Suprapubic skin (tissue), 4 donors: ENCODE measurements at places on chromosomes 3 and 15.

DNA sequence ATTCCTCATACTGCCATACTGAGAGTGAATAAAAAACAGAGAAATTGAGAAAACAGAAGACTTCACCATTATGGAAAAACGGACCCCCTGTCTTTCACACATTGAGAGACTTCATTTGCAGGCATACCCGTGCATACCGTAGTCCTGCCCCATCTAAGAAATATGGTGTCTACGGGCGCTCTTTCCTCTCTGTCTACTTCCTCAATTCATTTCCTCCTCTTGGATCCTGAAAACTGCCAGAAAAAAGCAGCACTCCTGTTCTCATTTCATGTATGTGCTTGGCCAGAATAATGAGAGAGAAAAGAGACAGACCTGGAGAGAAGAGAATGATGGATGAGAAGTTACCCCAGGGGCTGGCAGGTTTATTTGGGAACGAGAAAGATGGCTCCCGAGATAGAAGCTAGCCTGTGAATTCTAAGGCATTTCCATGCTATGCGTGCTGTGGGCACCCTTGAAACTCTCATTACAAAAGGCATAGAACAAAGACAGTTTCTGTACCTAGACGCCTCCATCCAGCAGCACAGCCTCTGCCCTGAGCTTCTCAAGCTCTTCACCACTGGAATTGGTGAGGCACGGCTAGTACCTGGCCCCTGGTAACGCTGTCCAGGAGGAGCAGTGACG lies 62.5 kb upstream of the EPHB3 start:
- H3K27me3 ChIP-seq: peaks cover 7% of the 10 kb centered on the region
- peaks cover 22% of the 10 kb centered on the region for H3K4me1 ChIP-seq
- H3K27ac ChIP-seq: no peak overlapping the region

DNA sequence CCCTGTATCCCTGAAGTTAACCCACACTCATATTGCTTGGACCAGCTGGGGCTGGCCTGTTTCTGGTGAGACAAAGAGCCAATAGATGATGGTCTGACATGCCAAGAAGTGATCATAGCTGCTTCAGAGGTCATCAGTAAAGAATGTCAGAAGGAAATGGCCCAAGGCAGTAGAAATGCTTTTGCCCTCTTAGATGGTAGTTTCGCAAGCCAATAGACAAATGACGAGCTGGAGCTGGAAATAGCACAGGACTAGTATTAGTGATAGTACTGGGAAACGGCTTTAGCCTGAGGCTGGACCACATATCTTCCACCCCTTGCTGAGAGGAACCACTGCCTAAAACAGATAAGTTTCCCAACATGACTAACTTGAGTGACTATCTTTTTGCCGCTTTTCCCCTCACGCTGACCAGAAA lies 176.1 kb upstream of the THBS1 start:
- H3K4me1 ChIP-seq: no peaks in the 10 kb centered on the region
- no peaks in the 10 kb centered on the region for H3K36me3 ChIP-seq
- no peaks in the 10 kb centered on the region for H3K27me3 ChIP-seq
- H3K27ac ChIP-seq: no peak overlapping the region

DNA sequence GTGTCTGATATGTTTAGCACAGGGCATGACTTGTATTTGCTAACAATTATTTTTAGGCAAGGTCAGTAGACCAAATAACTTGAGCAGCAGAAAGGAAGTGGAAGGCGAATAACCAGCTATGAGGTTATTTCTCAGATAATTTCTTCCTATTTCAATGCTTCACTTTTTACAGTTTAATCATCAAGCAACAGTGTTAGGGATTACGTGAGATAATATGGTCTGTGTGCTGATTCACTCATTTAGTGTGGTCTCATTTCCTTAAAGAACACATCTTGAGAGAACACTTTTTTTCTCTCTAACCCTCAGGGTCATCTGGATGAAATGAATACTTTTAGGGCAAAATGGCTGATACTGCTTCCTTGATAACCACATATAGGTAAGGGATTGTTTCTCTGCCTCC lies 126.0 kb upstream of the CCNL1 start:
- no peak overlapping the region for H3K27ac ChIP-seq
- DNase-seq: no peak
- H3K36me3 ChIP-seq: no peaks in the 10 kb centered on the region
- no peaks in the 10 kb centered on the region for H3K27me3 ChIP-seq
- H3K4me1 ChIP-seq: peaks cover 12% of the 10 kb centered on the region
- H3K4me3 ChIP-seq: no peak overlapping the region

DNA sequence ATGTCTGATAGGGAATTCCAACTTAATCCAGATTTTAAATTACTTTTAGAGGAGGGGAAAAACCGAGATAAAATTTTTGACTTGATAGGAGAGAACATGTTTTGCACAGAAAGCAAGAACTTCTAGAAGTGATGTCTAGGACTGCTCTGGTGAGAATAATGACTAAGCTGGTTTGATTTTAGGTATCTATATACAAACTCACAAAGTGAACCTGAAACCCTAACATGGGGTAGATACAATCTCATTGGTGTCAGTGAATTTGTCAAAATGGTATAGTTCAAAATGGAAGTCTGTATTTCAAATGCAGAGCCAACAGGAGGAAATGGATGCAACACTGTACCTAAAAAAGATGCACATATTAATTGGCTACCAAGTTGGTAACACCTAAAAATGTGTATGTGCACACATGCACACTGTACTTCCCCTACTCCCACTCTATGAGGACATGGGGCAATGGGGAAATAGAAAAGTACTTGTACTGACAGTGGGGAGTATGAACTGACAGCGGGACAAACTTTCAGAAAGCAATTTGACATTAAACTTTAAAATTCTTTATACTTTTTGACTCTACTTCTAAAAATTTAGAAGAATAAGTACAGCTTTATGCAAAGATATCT lies 53.0 kb downstream of the NR1I2 start:
- no peaks in the 10 kb centered on the region for H3K27me3 ChIP-seq
- peaks cover 6% of the 10 kb centered on the region for H3K36me3 ChIP-seq
- H3K4me3 ChIP-seq: no peak overlapping the region
- H3K27ac ChIP-seq: no peak overlapping the region

GRCh38 chr3:152208439-152208838 lies 60.3 kb upstream of the MBNL1 start:
- DNase-seq: no peak
- H3K27ac ChIP-seq: no peak overlapping the region
- no peaks in the 10 kb centered on the region for H3K27me3 ChIP-seq
- no peak overlapping the region for H3K4me3 ChIP-seq

- no peak for DNase-seq
- no peaks in the 10 kb centered on the region for H3K4me1 ChIP-seq
- no peak overlapping the region for H3K4me3 ChIP-seq
- H3K36me3 ChIP-seq: no peaks in the 10 kb centered on the region
- H3K27ac ChIP-seq: no peak overlapping the region
Observed at GRCh38 chr15:37245358-37245757, 145.0 kb upstream of the MEIS2 start.

- H3K4me1 ChIP-seq: no peaks in the 10 kb centered on the region
- no peak for DNase-seq
- H3K27me3 ChIP-seq: no peaks in the 10 kb centered on the region
- H3K4me3 ChIP-seq: no peak overlapping the region
Observed at GRCh38 chr3:157110761-157111278, 49.1 kb downstream of the CCNL1 start.
